ENCODE measurements at places on chromosomes 1 and 21.

- DNase-seq, result peak; percentile 47
Measured at GRCh38 chr1:179774000-179774399, 30.9 kb downstream of the FAM163A start.

DNA sequence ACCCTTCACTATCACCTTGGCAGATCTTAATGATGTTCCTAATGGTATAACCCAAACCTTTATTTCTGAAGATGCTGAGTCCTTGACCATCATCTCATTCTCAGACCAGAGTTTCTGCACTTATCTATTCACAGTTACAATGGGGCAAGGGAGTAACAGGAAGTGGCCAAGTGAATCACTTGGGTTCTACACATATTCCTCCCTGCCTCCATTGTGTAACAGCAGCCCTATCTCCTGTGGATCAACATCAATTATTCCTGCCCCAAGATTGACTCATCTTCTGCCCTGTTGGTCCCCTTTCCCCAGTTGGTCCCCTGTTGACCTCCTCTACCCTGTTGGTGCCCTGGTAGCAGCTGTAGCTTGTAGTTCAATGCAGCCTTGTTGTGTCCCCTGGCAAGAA is 10.3 kb upstream of the S100A7 start:
- DNase-seq, result no peak

- peak; percentile 57 for DNase-seq
Measured at GRCh38 chr1:33379631-33380354, 51.1 kb downstream of the PHC2 start.

DNA sequence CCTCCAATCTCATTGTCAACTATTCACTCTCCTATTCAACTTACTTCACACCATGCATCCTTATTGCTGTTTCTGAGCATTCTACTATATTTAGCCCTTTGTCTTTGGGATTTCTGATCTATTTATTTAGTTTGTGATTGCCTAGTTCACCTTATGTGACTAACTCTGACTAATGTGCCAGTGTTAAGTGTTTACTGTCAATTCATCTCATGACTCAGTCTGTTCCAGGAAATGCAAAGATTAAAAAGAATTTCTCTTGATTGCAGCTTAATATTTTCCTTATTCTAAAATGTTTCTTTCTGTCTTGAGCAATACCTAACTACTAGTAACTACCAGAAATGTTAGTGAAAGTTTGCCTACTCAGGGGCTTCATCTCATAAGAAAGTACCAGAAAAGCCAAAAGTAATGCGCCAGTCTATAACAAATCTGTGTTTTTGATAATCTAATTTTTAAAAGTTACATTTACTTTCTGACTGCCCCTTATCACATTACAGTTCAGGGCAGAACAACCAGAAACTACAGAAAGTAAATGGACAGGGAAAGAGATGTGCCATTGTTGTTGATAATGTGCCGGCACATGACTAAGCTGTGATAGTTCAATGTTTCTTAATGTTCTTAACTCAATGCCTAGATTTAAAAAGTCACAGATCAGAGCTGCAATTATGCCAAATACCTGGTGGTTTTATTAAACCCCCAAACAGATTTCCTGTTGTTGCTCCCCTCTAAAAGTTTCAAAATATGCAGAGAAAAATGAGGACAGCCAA is 556.5 kb downstream of the PTBP2 start:
- DNase-seq, result no peak

DNA sequence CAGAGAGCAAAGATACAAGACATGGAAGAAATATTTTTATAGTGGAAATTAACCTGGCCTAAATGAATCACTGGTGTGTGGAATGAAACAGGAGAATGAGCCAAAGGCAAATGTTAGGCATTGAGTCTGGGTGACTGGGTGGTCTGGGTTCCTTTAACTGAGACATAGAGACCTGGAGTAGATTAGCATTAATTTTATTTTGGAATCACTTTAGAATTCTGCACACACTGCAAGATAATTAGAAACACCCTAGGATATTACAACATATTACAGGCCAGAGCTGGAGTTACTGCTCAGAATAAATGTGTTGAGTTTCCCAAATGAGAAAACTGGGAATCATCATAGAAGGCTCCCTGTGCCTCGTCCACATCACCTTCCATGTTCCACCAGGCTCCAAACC is 85.5 kb downstream of the PLPPR5 start:
- DNase-seq, result no peak

- DNase-seq, result no peak
Measured at GRCh38 chr1:84762664-84763063, 72.4 kb upstream of the SSX2IP start.

- no peak for DNase-seq
Measured at GRCh38 chr1:160975026-160975425, 20.4 kb upstream of the ITLN2 start.

- no peak for DNase-seq
Measured at GRCh38 chr1:26114165-26114927, 2.7 kb downstream of the PDIK1L start.

DNA sequence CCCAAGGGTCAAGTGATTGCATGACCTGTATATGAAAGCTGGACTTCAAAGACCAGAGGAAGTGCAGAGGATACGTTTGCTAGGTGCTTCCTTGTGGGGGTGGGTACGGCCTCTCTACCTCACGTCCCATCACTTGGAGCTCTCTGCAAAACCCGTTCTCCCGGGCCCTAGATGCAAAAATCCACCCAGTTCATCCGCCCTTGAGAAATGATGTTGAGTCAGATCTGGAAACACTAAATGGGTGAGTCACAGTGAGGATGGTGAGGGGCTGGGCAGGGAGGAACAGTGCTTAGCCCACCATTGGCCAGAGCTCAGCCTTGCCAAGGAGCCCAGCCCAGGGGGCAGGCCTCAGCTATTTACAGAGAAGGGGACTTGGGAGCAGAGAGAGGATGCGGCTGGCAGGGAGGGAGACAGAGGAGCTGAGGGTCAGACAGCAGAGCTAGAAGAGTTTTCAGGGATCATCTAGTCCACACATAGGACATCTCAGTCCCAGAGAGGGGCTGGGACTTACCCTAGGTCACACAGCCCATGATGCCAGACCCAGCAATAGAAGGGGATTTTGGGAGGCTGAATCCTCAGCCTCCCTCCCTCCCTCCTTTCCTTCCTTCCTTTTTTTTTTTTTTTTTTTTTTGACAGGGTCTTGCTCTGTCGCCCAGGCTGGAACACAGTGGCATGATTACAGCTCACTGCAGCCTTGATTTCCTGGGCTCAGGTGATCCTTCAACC is 14.6 kb downstream of the ARHGEF10L start:
- DNase-seq, result no peak

- no peak for DNase-seq
Measured at GRCh38 chr21:29265690-29266479, 32.8 kb upstream of the BACH1 start.

DNA sequence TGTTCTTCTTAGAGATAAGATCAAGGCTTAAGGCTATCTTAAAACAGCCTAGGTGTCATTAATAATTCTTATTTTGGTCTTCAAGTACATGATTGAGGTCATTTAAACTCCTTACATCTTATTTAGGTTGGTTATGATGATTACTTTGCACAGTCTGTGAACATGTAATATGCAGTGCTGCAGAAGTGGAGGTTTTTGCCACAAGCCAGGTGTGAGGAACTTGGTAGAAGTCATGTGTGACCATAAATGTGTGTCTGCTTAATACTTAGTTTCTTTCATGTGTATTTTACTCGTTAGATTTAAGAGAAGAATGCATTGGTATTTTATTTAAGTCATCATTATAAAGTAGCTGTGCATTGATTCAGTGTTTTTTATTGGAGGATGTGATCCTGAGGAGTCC is 10.1 kb downstream of the ATG4C start:
- DNase-seq, result no peak

DNA sequence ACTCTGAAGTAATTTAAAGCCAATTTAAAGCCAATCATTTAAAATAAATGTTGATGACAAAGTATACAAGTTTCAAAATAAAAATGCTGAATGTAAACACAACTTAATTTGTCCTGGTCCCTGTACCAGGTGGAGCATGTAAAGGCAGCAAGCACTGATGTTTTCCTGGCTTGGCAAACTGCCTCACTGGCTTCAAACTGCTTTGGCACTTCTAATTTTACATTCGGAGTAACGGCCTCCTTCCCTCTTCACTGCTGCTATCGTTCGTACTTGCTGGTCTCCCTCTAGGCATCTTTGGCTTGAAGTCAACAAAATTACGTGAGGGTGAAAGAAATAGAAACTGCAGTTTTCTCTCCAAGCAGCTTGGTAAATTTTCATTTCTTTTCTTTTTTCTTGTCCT is 287.9 kb downstream of the LTN1 start:
- DNase-seq, result no peak

DNA sequence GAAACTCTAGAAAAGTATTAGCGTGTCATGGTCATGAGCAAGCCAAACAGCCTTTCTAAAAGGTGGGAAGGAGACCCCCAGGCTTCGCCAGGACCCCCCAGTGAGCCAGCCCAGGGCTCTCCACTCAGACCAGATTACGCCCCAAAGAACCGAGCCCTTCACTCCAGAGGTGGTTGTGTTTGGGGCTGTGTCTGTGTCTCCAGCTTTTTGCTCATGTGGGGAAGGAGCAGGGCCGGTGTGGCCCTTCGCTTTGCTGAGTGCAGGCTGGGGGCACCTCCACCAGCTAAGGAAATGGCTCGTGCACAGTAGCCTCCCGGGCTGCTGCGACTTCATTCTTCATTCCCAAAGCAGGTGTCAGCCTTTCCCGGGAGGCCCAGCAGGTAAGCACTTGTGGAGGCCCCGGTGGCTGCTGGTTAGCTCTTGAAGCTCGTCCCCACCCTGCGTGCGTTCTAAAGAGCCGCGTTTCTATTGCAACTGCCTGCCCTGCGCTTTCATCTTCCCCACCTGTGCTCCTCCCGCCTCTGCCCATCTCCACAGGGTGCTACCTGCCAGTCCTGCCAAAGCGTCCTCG is 531 bp downstream of the TSPEAR start:
- DNase-seq, result no peak

GRCh38 chr1:177783051-177783450 is 186.8 kb downstream of the SEC16B start:
- no peak for DNase-seq

GRCh38 chr21:36008505-36008904 is 51.8 kb downstream of the SETD4 start:
- no peak for DNase-seq

GRCh38 chr1:196418772-196419171 is 189.5 kb downstream of the KCNT2 start:
- no peak for DNase-seq

GRCh38 chr1:5798151-5798730 is 194.0 kb downstream of the NPHP4 start:
- DNase-seq, result peak; percentile 63

DNA sequence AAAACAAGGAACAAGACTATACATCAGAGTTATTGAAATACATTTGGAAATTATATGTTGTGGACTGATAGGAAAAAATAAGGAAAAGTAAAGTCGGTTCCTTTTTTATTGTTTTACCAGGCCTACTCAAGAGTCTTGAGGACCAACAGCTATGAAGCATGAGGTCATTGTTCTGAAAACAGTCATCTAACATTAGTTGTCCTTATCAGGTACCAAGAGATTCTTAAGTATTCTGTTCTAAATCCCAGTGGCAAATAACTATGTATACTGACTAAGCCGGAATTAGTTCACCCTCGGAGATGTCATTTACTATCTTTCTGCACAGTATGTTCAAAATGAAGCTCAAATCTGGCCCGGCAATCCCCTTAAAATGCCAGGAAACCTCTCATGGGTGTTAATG is 585 bp downstream of the ADGRL4 start:
- no peak for DNase-seq

DNA sequence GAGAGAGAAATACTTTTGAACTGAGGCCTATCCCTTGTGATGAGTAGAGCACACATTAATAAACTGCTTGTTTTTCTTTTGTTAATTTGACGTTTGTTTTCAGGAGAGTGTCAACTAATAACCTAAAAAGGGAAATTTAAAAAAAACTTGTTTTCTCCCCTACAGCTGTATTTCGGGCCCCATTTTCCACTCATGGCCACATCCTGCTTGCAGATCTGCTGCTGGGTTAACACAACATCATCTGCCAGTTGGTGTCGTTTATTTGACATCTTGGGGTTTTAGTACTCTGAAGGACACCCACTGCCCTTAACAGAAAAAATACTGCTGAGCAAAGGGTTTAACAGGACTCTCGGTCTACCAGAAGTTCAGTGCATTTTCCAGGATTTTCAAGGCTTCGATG is 848 bp upstream of the PYHIN1 start:
- no peak for DNase-seq

GRCh38 chr1:59445040-59445439 is 148.1 kb downstream of the FGGY start:
- DNase-seq, result no peak

- no peak for DNase-seq
Measured at GRCh38 chr1:193451001-193451400, 264.6 kb upstream of the B3GALT2 start.

DNA sequence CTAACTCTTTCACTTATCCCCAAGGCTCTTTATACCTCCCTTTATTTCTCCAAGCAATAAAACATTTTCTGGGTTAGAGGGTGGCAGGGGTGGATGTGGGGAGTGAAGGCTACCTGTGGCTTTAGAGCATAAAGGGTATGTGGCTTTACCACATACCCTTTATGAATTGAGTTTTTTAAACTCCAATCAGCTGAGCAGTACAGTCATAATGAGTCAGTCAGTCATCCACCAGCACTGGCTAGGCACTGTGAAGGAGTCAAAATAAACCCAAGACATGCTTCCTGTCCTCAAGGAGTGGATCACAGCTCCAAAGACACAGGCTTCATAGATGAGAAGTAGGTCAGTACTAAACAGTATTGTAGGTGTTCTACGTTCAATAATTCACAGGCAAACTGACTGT is 2.6 kb upstream of the TDRD10 start:
- no peak for DNase-seq

DNA sequence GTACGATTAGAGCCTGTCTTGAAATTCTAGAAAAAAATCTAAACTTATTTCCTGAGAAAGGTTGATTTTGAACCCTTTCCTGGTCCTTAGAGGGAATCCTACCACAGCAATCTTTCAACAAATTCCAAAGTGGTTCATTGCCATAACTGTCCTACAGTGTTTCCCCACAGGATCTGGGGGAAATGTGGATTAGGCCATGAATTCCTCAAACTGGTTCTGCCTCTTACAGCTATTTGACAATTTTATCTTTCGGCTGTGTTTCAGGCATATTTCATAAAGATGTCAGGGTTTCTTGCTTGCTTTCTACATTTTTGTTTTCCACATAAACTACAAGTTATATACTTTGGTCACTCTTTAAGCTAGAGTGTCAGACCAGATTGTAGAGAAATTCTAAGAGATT is 544 bp upstream of the ZP4 start:
- DNase-seq, result no peak

- DNase-seq, result no peak
Measured at GRCh38 chr21:25503981-25504380, 103.3 kb downstream of the MRPL39 start.

GRCh38 chr1:29096231-29096886 is 27.3 kb downstream of the TMEM200B start:
- DNase-seq, result peak; percentile 21

GRCh38 chr21:15904389-15904788 is 174.6 kb downstream of the USP25 start:
- DNase-seq, result no peak

- DNase-seq, result no peak
Measured at GRCh38 chr1:159339536-159339935, 37.4 kb downstream of the FCER1A start.

DNA sequence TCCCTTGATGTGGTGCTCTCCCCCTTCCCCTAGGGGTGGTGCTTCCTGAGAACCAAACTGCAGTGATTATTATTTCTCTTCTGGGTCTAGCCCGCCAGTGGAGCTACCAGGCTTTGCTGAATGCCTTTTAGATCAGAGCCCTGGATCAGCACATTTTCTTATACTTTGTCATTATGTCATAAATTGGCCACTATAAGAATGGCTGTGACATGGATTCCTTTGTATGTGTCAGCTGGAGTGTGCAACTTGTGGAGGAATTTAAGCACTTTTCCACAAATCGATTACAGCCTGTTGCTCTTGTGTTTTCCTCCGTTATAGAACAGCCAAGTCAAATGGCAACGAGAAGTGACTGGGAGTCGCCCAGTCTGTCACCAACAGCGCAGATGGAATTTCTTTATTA is 273.3 kb downstream of the DUSP10 start:
- DNase-seq, result no peak
